ENCODE measurements at places on chromosomes 5 and 9.

- DNase-seq: no peak
Observed at GRCh38 chr9:125943831-125944230, 196.7 kb downstream of the PBX3 start.

GRCh38 chr5:146758938-146759337 is 119.6 kb downstream of the PPP2R2B start:
- DNase-seq: no peak

- no peak for DNase-seq
Observed at GRCh38 chr5:32099486-32100035, 74.6 kb downstream of the GOLPH3 start.

GRCh38 chr5:109218818-109219217 is 191.0 kb downstream of the PJA2 start:
- DNase-seq: no peak

DNA sequence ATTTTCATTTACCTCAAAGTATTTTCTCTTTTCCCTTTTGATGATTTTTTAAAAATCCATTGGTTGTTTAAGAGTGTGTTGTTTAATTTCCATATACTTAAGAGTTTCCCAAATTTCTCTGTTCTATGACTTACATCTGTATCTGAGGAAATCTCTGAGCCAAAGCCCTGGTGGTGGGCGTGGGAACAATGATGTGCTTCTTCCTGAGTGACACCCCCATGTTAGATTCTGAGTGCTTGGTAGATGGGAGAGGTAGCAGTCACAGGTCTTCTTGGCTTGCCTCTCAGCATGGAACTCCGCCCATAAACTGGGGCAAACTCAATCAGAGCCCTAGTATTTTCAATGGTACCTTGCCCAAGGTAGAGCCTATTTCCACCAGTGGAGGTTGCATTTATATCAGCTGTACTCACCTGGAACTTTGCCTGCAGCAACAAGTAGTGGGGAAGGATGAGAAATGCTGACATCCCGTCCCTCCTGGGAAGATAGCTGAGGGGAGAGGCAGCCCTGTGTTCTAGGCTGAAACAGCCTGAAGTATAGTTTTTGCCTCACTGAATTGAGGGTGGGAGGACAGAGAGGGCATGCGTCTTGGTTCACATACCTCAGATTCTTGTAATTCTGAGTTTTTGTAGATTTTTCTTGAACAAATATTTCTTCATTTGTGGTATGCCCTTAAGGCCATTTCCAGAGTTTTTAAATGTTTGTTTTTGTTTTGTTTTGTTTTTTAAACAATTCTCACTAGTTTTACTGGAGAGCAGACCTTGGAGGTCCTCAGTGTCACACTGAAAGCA is 26.4 kb downstream of the C9orf43 start:
- DNase-seq: no peak

- no peak for DNase-seq
Observed at GRCh38 chr5:11655681-11656080, 248.6 kb downstream of the CTNND2 start.

Measured in GM13977 (cell line).